ENCODE measurements at places on chromosomes 2 and 18.
A peak's percentile ranks its signal among the peaks of the same experiment; 100 is the strongest.

- DNase-seq: no peak
Observed at GRCh38 chr2:54350426-54350825, 94.4 kb upstream of the TSPYL6 start.

DNA sequence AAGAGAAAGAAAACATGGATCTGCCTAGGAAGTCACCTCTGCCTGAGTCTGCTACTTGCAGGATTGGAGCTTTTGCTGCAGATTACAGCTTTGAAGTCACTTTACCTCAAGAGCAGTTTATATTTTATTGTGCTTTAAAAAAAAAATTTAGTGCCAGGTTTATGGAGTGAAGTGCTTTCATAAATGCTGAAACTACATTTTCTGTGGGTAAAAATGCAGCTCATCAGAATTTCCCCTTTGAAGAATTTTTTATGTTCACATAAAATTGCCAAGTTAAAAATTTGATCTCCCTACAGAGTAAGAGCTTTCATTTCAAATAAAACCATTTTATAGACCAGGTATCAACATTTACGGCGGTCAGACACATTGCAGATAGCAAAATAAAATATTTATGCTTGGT, 25.2 kb downstream of the BCL2L11 start:
- DNase-seq: no peak

DNA sequence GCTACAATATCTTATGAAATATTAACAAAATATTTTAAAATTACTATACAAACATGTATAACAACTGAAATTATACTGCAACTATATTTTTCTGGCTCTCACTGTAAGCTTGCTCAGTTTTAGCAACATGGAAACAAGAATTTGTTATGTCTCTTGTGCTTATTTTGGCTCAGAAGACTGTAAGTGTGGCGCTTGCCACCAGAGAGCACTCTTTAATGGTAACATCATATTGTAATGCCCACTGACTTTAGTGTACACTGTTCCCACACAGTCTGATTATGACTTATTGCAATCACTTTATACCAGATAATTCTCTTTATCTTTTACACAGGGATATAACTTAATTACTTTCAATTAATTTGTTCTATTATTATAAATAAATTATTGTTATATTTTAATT, 1500.6 kb upstream of the TMEFF2 start:
- DNase-seq: no peak

DNA sequence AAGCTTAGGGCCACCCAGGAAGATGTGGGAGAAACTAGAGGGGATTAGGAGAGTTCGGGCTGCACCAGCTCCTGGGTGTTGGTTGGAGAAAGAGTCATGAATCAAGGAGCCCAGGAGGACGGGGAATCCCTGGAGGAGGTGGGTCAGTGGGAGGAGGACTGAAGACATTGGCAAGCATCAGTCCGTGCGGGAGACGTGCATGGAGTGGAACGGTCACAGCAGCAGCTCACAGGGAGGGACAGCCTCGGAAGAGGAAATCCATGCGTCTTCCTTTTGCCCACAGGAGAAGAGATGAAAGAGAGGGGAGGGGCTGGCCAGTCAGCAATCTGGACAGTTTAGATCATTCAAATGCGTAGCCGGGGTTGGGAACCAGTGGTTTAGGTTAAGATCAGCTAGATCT, 178.6 kb downstream of the GBX2 start:
- no peak for DNase-seq

DNA sequence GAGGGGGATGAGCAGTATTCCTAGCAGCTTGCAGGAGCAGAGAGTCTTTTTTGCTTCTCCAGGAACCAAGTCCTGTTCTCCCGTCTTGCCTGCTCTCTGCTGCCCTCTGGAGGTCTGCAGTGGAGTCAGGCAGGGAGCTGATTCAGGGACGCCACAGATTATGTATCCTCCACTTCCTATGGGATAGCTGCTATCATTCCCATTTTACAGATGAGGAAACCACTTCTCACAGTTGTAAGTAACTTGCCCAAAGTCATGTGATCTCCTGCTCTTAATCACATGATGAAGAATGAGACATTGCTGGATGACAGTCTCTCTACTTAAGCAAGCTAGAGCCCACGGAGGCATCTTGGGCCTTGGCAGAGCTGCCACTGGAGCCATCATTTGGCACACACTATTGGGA, 8.3 kb downstream of the SLC4A5 start:
- DNase-seq: peak; percentile 48

DNA sequence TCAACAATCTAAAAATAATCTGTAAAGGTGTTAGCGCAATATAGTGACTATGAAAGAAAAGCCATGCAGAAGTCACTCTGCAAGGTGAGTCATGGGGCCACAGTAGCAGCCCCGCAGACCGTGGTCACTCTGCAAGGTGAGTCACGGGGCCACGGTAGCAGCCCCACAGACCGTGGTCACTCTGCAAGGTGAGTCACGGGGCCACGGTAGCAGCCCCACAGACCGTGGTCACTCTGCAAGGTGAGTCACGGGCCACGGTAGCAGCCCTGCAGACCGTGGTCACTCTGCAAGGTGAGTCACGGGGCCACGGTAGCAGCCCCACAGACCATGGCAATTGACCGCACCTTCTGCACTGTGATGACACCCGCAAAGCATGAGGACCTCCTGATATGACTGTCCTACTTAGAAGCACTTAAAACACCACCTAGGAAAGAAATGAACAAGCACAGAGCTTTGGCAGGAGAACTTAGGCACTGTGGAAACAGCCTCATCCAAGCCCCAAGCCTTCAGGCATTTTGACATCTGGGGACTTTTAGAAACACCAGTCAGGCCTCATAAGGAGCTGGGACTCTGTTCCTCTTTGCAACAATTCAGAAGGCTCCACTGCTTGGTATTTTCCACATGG, 70.1 kb downstream of the LDLRAD4 start:
- DNase-seq: no peak

GRCh38 chr2:215531284-215531683, 95.4 kb upstream of the FN1 start:
- DNase-seq: no peak

DNA sequence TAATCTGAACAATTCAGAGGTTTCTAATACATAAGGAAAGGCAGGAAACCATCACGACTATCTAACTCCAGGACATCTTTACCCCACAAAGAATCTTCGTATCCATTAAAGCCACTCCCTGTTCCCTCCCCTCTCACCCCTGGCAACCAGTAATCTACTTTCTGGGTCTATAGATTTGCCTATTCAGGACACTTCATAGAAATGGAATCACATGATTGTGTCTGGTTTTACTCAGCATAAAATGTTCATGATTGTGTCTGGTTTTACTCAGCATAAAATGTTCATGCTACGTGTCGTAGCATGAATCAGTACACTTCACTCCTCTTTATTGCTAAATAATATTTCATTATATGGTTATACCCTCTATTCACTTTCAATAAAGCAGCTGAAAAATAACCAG, 11.6 kb downstream of the FECH start:
- DNase-seq: peak; percentile 39

DNA sequence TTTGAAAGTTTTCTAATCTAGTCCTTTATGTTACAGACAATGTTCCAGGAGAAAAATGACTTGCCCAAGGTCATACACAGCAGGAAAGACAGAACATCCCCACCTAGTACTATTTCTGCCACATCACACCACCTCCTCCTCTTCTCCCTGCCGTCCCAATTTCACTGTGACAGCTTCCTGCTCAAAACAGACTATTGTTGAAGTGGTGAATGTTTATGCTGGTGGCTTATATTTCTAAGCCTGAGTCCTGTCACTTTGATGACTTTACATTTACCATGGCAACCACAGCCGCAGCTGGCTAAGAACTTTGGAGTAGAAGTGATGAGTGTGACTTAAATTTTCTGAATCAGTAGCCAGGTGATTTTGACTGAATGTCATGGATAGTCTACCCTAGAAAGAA, 10.0 kb downstream of the GALNT5 start:
- DNase-seq: no peak

All from NCI-H1048 (cell line).